Omental fat pad (tissue), 4 donors: ENCODE measurements at places on chromosomes 16 and 17.

DNA sequence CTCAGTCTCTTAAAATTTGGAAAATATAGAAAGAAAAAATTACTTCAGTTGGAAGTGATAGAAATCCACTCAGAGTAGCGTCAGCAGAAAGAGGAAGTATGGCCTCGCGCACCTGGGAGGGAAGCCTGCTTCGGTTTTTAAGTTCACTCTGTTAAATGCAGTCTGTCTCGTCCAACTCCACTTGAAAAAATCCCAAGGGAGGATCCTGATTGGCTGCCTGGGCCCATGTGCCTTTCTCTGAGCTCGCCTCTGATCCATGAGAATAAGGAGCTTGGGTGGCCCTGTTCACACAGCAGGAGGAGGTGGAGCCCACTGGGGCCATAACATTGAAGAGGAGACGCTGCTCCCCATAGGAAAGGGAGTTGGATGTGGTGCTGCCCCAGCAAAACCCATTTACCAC is 40.7 kb downstream of the DNAJA2 start:
- no peak for DNase-seq

- no peak for DNase-seq
Measured at GRCh38 chr17:78458736-78459335, 80.4 kb downstream of the PGS1 start.

- DNase-seq, result no peak
Measured at GRCh38 chr16:13421726-13422125, 498.2 kb upstream of the ERCC4 start.

GRCh38 chr17:29433541-29433940 is 43.4 kb downstream of the TAOK1 start:
- no peak for DNase-seq

DNA sequence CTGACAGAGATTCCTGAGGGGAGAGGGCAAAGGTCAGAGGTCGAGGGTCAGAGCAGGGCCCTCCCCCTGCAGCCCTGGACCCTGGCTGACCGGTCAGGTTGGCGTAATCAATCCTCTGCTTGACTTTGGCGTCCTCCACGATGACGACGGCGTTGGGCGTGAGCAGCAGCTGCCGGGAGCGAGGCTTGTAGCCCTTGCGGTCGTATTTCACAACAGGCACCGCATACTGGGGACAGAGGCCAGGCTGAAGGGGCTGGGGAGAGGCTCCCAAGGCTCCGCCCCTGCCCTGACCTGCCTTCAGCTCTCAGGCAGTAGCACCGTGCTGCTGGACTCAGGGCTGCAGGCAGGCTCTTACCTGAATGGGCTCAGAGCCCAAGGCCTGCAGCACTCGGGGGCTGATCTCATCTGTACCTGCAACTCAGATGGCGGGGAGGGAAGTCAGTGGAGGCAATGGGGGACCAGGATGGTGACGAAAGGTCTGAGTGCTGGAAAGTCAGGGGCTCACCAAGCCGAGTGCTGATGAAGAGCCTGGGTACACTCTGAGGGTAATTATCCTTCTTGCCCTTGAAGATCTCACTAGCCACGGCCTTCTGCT is 12.0 kb upstream of the CRK start:
- DNase-seq, result no peak

DNA sequence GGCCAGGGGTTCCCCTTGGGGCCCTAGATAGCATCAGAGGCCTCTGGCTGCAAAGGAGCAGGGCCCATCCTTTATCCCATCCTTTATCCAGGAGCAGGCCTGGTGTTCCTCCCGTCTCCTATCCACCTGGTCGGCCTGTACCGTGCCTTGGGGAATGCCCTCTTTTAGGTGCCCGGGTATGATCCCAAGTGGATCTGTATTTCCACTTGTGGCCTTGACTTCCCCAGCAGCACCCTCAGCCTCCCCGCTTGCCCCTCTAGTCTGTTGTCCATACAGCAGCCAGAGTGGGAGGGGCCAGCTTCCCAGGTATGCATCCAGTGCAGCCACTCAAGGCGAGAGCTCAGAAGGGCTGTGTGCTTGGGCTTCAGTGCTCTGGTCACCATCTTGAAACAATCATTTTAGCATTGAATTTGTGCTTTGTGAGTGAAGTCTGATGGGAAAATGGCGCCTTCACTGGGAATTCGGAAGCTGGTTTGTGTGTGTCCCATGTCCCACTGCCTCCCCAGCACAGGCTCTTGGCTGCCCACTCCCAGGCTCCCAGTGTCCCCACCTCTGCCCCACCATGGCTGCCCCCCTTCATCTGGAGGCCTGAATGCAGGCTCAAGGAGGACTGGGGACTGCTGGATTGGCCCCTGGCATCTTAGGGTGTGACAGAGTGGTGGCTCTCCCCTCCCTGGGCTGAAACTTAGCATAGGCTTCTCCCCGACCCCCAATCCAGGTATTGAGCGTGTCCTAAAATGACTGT is 3.3 kb upstream of the RNF112 start:
- DNase-seq, result no peak

- DNase-seq, result no peak
Measured at GRCh38 chr16:49987381-49987780, 37.6 kb upstream of the CNEP1R1 start.

- no peak for DNase-seq
Measured at GRCh38 chr17:44389723-44390202, 314 bp upstream of the ITGA2B start.
